Islet precursor cell (in vitro differentiated cells): ENCODE measurements at places on chromosomes 3 and 15.

- DNase-seq, result no peak
Measured at GRCh38 chr15:70547846-70548487, 215.4 kb downstream of the UACA start.

GRCh38 chr3:38129058-38129457 is 7.9 kb downstream of the ACAA1 start:
- peak; percentile 22 for DNase-seq

DNA sequence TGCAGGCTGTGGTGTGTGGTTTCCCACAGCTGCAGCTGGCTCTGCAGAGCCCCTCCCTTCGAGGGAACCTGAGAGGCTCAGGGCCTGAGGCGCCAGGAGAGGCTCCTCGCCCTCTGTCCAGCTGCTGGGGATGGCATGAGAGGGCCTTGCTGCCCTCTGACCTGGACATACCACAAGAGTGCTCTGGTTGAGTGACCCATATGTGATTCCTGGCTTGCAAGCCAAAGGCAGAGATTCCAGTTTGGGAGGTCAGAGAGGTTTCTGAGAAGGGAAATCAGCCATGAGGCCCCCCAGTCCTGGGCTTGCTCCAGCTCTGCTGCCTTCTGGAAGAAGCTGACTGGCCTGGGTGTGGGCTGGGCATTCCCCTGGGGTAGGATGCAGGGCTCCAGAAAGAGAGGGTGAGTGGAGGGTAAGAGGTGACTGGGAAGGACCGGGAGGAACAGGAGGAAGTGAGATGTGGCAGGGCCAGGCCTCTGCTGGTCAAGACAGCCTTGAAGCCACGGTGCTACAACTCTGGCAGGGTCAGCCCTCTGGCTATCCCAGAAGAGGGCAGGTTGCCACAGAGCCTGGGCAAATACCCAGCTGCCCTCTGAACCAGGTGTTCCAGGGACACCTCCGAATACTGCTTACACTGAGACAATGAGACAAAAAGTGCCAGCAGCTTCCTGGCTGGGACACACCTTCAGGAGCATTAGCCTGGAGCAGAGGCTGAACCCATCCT is 16.0 kb upstream of the SRP14 start:
- DNase-seq, result peak; percentile 79

DNA sequence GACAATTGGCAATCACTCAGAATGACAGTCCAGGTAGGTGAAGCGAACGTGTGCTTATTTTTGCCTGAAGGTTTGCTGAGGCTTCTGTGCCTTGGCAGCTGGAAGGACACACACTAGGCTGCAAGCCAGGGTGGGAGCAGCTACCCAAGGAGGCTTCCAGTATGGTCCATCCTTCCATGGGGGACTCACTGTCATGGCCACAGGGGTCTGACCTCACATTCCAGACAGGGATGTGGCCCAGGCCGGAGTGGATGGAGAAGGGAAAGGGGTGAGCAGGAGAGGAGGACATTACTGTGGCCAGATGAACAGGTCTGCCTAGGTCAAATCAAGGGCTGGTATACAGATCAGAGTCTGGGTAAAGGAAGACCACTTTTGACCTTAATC is 247.7 kb downstream of the ADAMTS17 start:
- DNase-seq, result peak; percentile 27

GRCh38 chr3:127212231-127212630 is 19.3 kb downstream of the PRR23E start:
- DNase-seq, result no peak

GRCh38 chr3:104397713-104398112 is 969.0 kb upstream of the ALCAM start:
- DNase-seq, result no peak

DNA sequence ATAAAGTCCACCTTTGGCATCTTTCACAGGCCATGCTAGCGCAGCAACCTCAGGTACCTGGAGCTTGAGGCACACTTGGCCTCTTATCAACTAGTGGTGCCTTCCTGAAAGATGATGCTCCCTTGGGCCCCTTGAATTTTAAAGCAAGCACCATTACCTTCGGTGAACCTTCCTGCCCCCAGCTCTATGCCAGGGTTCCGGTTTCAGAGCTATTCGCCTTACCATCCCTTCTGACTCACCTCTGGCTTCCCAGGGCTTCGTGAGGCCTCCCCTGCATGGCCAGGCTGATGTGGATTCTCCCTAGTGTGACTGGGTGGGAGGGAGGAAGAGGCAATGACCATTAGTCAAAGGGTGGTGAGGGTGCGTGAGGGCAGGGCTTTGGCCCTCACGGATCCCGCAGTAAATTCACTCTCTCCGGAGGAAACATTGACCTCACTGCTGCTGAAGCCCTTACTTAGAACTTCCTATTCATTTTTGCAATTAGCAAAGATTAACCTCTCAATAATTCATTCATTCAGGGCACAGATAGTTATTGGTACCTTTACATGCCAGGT is 16.3 kb downstream of the BHLHE40 start:
- peak; percentile 83 for DNase-seq

DNA sequence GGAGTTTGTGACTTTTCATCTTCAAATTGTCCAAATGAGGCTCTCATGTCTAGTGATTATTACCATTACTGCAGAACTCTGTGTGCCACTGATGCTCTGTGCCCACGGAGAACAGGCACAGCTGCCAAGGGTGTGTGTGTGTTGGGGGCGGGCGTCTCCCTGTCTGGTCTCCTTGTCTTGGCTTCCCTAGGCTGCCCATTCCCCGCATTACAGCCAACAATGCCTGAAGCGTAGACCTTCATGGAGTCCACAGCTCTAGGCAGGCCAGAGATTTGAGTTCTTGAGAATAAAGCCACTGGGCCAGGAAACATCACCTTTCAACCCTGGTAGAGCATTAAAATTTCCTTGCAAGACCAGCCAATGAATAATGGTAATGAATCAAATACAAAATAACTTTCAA is 42.7 kb downstream of the CCNB2 start:
- DNase-seq, result no peak

DNA sequence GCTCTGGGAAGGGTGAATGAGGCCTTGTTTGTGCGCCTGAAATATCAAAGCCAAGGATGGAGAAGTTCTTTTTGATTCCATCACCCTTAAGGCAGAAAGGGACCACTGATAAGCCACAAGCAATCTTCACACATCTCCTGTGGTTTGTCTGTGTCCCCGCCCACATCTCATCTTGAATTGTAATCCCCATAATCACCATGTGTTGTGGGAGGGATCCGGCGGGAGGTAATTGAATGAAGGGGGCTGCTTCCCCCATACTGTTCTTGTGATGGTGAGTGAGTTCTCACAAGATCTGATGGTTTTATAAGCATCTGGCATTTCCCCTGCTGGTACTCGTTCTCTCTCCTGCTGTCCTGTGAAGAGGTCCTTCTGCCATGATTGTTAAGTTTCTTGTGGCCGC is 329.6 kb upstream of the RGMA start:
- DNase-seq, result no peak

DNA sequence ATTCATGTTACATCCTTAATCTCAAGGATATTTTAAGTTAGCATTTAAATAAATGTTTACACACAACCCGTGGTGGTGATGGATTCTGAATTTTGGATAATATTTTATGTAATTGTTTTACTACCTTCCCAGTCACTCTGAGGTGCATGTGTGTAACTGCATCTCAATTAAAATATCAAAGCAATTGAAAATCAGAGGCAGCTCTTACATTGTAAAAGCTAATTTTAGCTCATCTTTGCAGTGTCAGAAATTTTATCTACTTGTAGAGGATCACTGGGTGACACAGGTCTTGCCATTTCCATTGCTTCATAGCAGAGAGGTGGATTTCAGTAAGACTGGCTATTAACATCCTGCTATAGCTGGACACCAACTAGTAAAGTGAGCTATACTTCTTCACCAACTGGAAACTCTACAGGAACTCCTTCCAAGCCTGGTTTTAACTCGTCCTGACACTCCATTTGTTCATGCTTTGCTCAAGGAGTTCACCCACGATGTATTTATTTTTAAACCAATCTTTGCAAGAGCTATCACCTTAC is 19.6 kb upstream of the MITF start:
- DNase-seq, result no peak

- DNase-seq, result no peak
Measured at GRCh38 chr3:127998596-127998995, 53.6 kb upstream of the SEC61A1 start.

- DNase-seq, result no peak
Measured at GRCh38 chr3:87148020-87148419, 79.1 kb upstream of the CHMP2B start.

DNA sequence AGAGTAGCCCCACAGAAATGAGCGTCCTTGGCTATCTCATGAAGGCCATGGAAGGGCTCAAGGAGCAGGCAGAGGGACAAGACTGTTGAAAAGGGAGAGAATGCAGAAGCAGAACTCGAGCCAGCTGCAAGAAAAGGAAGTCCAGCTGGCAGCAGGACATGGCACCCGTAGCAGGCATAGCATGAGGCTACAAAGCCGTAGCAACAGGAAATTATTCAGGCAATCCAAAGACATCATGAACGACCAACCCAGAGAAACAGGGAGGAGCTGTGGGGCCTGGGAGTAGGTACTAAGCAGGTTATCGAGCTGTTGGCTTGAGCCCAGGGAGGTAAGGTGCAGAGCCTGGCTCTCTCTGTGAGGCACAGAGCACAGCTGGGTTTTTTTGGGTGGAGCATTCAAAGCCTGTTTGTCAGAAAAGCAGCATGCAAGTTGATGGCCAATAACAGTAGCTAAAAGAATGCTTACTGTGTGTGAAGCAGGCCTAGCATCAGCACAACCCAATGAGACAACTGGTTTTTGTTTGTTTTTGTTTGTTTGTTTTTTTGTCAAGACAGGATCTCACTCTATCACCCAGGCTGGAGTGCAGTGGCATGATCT is 144.0 kb upstream of the SMAD3 start:
- no peak for DNase-seq

GRCh38 chr15:72222393-72222792 is 8.6 kb downstream of the PKM start:
- DNase-seq, result no peak

DNA sequence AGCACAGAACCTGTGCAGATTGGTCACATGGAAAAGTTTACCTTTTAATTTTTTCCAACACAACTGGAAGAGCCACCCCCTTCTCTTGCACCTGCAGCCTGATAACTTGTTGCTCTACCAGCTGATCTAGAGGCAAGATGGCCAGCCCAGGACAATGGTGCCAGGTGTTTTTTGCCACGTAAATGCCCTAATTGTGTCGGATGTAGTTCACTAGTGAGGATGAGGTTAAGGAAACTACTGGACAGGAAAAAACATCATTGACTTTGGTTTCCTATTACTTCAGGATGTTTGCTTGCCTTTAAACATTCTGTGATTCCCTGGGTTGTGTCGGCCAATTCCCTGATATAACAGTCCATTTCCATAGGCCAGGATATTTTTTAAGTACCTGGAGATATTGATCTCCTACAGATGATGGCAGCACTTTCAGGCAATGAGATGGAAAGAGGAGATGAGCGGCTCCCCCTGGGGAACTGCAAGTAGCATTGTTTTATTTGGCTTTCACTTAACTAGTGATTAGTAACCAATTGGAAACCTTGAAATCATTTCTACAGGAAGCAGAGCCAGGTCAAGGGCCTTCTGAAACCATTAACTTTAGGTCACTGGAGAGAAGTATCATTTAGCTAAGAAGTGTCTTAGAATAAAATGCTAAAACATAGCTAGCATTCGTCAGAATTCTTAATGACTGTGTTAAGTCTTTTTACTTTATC is 72.5 kb downstream of the OSBPL10 start:
- DNase-seq, result no peak

DNA sequence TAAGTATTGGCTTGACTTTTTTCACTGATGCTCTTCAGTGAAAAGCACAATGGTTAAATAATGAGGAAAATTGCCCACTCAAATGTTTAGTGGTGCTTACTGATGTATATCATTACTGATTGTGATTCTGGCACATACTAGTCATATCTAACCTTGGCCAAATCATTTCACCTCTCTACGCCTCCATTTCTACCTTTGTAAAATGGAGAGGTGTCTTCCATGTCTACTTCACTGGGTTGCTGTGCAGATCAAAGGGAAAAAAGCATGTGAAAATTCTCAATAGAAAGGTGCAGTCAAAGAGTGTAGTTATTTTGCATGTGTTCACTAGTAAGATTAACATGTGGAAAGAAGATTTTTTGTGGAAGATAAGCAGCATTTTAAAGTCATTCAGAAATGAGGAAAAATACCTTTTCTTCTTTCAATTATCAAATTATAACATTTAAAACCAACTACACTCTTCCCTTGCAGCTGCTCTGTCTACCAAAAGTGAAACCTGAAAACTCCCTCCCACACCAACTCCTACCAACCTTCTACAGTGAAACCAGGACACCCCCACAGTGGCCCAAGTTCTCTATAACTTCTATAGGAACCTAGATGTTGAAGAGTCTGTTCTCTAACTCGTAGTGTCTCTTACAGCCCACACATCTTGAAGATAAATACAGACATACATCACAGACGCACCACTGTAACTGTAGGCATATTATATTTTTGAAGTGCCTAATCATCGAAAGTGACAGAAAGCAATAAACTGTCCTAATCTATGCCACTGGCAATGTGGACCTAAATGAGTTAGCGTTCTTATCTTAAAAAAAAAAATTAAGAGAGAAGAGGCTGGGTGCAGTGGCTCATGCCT is 1.4 kb downstream of the CD200R1 start:
- DNase-seq, result no peak
